GM04503 (cell line): ENCODE measurements at places on chromosomes 7 and 10.

DNA sequence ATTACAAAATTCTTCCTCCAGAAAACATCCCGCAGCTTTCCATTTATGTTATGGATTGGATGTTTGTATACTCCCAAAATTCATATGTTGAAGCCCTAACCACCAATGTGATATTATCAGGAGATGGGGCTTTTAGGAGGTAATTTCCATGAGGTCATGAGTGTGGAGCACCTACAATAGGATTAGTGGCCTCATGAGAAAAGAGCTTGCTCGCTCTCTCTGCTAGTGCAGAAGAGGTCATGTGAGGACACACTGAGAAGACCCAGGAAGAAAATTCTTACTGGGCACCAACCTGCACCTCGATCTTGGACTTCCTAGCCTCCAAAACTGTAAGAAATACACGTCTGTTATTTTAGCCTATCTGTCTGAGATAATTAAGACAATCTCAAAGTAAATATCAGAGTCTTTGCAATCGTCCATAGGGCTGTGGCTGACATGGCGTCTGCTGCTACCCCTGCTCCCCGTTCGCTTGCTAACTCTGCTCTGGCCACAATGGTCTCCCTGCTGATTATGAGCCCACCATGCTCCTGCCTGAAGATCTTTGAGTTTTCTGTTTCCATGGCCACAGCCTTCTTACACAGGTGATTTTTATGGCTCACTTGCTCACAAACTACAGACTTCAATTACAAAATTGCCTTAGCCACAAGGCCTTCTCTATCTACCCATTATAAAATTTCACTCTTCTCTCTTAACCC, 333.3 kb downstream of the CACNA2D1 start:
- DNase-seq: no peak

DNA sequence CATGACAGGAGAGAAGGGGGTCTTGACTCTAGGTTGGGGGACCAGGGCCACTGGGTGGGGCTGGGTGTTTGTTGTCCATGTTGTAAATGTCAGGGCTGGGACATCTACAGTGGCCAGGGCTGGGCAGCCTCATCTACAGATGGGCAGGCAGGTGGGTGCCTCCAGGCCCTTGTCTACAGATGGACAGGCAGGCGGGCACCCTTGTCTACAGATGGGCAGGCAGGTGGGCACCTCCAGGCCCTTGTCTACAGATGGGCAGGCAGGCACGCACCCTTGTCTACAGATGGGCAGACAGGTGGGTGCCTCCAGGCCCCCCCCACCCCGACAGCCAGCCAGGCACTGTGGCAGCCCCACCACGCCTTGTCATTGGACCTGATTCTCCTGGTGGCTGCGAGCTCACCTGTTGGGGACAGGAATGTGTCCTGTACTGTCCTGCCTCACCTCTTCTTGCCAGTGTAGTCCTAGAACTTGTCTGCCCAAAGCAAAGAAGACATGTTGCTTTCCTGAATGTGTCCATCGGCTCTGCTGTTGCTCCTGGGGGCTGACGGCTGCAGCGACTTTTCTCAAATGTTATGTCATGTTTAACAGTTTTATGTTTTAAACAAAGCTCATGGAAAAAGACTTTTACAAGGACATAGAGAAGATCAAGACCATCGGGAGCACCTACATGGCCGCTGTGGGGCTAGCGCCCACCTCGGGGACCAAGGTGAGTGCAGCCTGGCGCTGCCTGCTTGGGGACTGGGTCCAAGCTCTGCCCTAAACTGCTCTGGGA, 129.9 kb downstream of the ADCY1 start:
- no peak for DNase-seq

- DNase-seq: peak; percentile 27
These were observed 180.8 kb upstream of the CACNA2D1 start for GRCh38 chr7:82624337-82624736.

DNA sequence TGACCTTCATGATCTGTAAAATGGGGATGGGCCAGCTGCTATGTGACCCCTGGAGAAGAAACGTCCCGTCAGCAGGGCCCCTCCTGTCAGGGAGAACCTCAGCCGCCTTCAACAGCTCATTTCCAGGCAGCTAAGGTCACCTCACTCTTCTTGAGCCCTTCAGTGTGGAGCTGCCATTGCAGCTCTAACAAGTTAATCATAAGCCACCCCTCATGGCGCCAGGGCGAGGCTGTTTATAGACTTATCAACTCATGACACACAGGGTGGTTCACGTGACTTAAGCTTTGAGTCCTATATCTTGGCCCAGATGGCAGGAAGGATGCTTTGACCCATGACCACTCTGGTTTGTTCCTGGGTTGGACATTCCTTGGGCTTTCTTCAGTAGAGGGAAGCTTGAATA, 315.1 kb downstream of the TNS3 start:
- no peak for DNase-seq

- DNase-seq: no peak
These were observed 75.2 kb downstream of the PARD3 start for GRCh38 chr10:34739915-34740314.

DNA sequence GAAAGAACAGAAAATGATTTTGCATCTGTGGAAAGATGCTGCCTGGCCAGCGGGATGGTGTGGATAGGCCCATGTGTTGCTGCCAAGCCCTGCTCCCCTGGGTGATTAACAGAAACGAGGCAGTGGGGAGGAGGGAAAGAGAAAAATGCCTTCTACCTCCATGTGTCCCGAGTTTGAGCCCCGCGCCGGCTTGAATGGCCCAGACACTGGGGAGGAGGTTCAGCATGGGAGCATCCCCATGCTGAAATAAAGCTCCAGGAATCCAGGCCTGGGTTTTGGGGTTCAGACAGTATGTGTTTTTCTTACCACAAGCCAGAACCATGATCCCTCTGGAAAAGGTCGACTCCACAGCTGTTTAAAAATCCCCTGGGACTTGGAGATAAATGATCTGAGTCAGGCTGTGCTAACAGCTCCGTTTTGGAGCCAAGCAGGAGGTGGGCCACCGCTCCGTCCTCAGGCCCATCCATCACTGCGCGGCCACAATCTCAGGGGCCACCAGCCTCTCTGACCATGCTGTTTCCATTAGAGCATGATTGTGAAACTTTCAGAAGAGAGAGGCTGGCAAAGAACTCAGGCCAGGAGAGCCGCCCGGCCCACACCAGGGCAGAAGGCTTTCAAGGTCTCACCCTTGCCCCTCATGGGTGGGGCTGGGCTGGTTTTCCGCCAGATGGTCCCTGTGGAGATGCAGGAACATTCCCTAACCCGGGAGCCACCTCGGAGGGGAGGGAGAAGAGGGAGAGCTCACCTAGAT, 299.7 kb downstream of the ZEB1 start:
- peak; percentile 77 for DNase-seq

DNA sequence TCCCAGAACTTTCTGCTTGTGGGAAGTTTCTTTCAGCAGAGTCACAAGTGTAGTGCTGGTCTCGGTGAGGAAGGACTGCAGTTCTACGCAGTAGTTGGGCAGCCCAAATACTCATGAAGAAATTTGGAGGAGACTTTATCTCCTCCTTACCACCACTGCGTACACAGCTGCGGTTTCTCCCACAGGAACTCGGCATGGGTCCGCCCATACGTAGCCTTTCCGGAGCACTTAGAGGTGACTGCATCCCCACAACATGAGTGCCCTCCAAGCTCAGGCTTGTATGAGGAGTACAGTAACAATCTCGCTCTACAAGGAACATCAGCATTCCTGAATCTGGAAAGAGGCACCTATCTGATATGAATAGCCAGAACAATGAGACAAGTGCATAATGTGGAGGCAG, 549.2 kb upstream of the SEMA3D start:
- DNase-seq: no peak
